ENCODE measurements at places on chromosomes 5 and 9.

DNA sequence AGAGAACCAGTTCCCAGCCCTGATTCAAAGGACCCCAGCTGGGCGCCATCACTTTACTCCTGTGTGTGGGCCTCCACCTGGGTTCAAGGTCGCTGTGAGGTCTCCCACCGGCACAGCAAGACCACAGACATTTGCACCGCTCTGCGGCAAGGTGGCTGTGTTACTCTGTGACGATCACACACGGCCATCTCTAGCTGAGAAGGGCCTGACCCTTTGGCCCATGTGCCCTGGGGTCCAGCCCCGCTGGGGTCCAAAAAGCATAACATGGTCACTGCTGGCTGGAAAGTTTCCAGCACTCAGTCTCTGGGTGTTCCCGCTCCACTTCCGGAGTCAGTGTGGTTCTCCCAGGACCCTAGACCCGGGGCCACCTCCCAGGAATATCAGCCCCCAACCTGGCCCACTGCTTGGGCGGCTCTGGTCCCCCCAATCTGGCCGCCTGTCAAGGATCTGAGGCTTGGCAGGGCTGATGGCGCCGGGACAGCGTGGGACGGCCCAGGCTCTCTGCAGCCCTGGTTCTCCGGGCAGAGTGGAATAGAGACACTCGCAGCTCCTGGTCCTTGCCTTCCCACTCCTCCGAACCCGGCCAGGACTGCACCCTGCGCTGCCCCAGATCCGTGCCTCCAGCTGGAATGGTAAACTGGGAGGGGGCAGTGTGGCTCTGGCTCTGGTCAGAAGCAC, 3.9 kb upstream of the LMX1B start:
- no peak for DNase-seq

DNA sequence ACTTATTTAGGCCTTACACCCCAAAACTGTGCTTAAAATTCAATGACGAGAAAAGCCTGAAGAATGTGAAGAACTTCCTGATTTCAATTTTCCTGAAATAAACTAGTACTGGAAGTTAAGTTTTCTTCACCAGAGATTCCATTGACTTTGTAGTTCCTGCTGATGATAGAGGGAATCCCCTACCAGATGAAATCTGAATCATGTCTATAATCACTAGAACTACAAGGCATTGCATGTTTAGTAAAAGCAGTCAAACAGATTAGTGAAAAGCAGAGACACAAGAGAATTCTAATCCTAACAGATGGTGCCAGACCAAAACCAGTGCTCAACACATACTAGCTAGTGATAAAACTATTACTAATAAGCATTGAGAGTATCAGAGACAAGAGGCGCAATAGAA, 130.0 kb downstream of the PDE4D start:
- DNase-seq: no peak

- DNase-seq: no peak
Observed at GRCh38 chr9:107422189-107423185, 67.1 kb downstream of the KLF4 start.

- DNase-seq: no peak
Observed at GRCh38 chr9:89225991-89226471, 47.4 kb upstream of the SHC3 start.

- no peak for DNase-seq
Observed at GRCh38 chr5:55440188-55440646, 94.5 kb downstream of the PLPP1 start.

- DNase-seq: no peak
Observed at GRCh38 chr9:71692337-71692736, 76.0 kb downstream of the CEMIP2 start.

DNA sequence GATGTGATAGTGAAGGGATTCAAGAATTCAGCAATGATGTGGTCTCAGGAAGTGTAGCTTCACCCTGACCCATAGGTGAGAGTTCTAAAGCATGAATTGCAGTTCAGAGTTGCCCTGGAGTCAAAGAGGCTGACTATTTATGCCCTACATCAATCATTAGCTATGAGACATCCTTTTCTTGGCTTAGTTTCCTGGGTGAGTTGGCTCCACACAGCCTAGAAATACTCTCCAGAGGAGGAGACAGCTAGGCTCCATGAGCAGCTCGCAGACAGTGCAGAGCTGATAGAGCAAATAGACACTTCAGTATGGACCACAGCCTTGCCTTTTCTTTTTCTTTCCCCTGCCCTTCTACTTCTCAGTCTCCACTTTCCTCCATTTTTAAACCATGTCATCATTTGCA, 1651.8 kb downstream of the MAT2B start:
- no peak for DNase-seq

GRCh38 chr5:58024151-58024550, 435.7 kb downstream of the PLK2 start:
- no peak for DNase-seq
